ENCODE measurements at places on chromosomes 6 and 20.

GRCh38 chr6:56246881-56247653, at the start of gene COL21A1:
COL21A1 (minus strand) TSS chr6:56247580; CDS start chr6:56182618, 64,962 bp downstream.
- no peak for DNase-seq

DNA sequence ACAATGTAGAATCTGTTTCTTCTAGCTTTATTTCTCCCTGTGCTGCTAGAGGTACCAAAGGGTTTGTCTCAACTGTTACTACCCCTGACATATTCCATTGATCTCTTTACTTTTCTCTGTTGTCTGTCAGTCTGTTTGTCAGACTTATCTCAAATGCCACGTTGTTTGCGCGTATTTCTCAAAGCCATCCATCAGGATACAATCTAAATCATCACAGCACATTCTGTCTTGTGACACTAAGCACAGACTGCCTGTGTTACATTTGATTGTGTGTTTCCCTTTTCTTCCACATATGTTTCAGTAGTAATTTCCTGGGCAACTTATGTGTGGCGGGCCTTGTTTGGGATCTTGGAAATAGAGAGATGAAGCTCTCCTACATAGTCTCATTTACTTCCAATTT, 30.2 kb upstream of the SERINC3 start:
- no peak for DNase-seq

- DNase-seq: no peak
These were observed 604.7 kb upstream of the CITED2 start for GRCh38 chr6:139979021-139979725.

DNA sequence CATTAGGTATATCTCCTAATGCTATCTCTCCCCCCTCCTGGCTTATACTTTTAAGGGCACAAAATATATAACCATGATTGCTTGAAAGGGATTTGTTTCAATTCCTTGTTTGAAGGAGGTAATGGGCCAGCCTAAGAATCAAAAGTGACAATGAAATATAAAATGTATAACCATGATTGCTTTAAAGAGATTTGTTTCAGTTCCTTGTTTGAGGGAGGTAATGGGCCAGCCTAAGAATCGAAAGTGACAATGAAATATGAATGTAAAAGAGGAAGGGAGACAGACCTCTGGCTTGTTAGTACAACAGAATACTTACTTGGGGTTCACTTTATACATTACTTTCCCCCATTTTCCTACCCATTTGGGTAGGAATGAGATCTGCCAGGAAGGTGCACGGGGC, 55.5 kb downstream of the FOXC1 start:
- DNase-seq: no peak

DNA sequence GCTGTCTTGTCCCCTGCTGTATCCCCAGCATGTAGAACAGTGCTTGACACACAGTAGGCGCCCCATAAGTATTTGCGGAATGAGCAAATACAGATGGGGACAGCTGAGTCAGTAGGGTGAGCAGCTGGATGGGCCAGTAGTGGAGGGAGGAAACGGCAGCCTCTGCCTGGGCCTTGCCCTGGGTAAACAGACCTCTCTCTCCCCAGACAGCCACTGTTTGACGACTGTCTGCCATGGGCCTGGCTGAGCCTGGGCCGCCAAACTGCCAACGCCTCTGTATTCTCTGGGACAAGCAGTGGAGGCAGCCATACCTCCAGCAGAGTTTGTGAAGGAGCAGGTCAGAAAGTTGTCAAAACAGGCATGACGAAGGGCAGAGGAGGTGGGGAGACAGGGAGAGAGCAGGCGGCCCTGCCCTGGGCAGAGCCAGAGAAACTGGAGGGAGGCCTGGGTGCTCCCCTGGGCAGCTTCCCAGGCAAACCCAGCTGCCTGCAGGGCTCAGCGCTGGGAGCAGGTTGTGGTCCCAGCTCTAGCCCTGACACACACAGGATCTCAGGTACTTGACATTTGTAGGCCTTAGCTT, 15.2 kb downstream of the HNF4A start:
- no peak for DNase-seq

- no peak for DNase-seq
These were observed 353.9 kb downstream of the HACE1 start for GRCh38 chr6:104505838-104506237.

- no peak for DNase-seq
These were observed 95.2 kb downstream of the YTHDF1 start for GRCh38 chr20:63120808-63121090.

DNA sequence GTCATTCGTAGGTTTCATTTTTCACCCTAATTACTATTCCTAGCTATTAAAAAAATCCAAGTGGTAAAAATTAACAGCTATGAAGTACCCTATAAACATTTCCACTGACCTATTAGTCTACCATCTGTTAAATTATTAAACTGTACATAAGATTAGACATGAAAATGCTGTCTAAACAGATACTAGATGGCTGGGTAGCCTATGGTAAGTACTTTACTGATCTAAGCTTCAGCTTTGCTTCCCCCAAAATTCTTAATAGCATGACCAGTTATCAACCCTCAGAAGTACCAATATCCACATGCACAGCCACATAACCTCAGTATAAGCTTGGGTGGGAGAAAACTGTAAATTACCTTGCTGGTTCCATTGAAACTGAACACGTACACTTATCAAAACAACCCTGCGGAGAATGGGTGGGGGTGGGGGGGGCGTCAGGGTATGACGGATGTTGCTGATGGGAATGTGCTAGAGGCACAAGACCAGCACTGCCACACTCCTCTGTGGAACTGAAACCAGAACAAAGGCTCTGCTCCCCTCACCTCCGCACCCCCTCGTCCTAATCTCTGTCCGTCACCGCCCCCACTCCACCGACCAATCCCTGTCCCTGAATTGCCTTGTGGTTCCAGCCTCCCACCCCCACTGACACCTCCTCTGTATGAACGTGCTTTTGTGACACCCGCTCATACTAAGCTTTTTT, 45.3 kb downstream of the B4GALT5 start:
- DNase-seq: peak; percentile 83

- no peak for DNase-seq
These were observed 506 bp downstream of the CITED2 start for GRCh38 chr6:139373928-139374356.

DNA sequence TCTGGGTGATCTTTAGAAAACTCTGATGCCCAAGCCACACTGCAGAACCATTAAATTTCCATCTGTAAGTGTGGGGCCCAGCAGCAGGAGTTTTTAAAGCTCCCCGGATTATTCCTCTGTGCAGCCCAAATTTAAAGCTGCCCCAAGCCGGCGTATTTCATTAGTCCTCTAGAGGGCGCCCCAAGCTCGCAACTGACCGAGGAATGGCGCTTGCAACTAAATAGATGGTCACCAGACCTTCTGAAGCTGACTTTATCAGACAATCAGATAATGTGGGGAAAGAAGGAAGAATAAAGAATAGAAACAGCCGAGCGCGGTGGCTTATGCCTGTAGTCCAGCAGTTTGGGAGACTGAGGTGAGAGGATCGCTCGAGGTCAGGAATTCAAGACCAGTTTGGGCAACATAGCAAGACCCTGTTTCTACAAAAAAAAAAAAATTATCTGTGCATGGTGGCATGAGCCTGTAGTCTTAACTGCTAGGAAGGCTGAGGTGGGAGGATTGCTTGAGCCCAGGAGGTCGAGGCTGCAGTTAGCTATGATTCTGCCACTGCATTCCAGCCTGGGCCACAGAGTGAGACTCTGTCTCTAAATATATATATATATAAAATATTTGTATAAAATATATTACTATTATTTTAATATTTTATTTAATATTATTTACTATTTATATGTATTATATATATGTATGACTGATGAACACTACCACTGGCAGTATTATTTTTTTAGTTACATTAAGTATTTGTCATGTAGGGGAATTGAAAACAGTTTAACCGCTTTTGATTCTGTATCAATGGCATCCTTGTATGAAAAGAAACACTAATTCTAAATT, 56.0 kb downstream of the OTOR start:
- peak; percentile 12 for DNase-seq

GRCh38 chr6:142152746-142153145, 5.7 kb downstream of the VTA1 start:
- no peak for DNase-seq

- DNase-seq: no peak
These were observed 55.3 kb upstream of the SOX4 start for GRCh38 chr6:21538186-21538798.

DNA sequence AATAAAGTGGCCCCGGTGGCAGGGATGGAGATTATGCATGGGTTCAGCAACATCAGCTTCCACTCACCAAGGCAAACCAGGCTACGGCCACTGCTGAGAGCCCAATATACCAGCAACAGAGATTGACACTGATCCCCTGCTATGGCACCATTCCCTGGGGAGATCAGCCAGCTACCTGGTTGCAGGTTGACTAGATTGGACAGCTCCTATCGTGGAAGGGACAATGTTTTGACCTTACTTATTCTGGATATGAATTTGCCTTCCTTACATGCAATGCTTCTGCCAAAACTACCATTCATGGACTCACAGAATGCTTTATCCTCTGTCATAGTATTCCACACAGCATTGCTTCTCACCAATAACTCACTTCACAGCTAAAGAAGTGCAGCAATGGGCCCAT, 174.8 kb upstream of the TNFAIP3 start:
- no peak for DNase-seq

GRCh38 chr20:53087037-53087777, 115.0 kb downstream of the TSHZ2 start:
- no peak for DNase-seq

DNA sequence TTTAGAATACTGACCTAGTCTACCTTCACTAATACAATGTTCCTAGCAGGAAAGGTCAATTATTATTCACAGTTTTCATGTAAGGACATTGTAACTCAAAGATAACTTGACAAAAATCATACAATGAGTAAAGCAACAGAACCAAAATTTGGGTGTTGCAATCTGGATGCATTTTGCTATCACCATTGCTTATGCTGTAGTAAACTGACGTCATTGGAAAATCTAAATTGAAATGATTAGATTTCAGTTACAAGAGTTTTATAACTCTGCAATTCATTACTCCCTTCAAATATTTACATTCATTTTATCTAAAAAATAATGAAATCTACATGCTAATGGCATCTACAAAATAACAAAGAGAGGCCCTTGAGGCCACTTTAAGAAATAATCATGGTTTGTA, 147.0 kb downstream of the TENT5A start:
- no peak for DNase-seq

GRCh38 chr6:132813173-132813856, 1.1 kb upstream of the RPS12 start:
- DNase-seq: peak; percentile 56

- no peak for DNase-seq
These were observed 11.9 kb upstream of the PM20D2 start for GRCh38 chr6:89133981-89134380.

- DNase-seq: no peak
These were observed 17.3 kb upstream of the ID1 start for GRCh38 chr20:31587545-31588389.

- no peak for DNase-seq
These were observed 31.9 kb upstream of the ZNF217 start for GRCh38 chr20:53625311-53626129.

DNA sequence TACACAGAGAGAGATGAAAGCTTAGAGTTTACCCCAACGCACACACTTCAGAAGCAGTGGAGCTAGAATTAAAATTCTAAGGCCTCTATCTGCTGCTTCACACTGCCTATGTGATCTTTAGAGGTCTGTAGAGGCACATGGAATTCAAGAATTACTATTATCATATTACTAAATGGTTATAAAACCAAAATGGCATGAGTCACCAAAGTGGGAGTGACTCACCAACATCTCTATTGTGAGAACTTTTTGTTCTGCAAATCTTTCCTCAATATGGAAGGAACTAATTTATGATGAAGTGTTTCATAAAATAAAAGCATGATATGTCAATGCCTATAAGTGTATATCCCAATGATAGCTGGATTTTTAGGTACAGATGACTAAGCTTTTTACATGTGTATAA, 28.5 kb upstream of the TMEM244 start:
- DNase-seq: no peak

GRCh38 chr20:17571153-17571527, 1.3 kb downstream of the DSTN start:
- no peak for DNase-seq

GRCh38 chr6:36686668-36687513, 8.4 kb downstream of the CDKN1A start:
- DNase-seq: no peak

DNA sequence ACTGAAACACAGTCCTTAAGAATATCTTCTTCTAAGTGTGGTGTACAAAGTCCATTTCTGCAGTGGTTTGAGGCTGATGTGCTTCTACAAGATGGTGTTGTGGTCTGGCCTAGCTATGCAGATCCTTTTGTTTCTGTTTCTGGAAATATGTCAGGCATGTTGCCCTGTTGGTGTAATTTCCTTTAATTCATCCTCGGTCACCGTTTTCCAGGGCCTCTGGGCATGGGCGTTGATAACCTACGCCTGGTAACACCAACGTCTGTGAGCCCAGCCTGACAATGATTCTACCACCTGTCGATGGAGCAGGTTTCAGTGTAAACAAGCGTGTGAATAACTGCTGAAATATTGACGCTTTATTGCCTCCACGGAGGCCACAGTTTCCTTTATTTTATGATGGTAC, 33.3 kb upstream of the AFDN start:
- DNase-seq: no peak

- DNase-seq: no peak
These were observed 48.2 kb upstream of the LRRC1 start for GRCh38 chr6:53746442-53747103.

- DNase-seq: no peak
These were observed 690.7 kb downstream of the DOK5 start for GRCh38 chr20:55166063-55166462.

GRCh38 chr6:168181876-168182275, 102.9 kb upstream of the FRMD1 start:
- no peak for DNase-seq

- no peak for DNase-seq
These were observed 58.2 kb upstream of the BCLAF1 start for GRCh38 chr6:136347847-136348246.

- no peak for DNase-seq
These were observed 585.3 kb upstream of the ARID1B start for GRCh38 chr6:156191895-156192294.

GRCh38 chr20:57560554-57561355, at the start of gene PCK1:
PCK1 (plus strand) TSS chr20:57561110; CDS start chr20:57561412, 302 bp downstream.
- no peak for DNase-seq

GRCh38 chr6:109515781-109516409, 32.9 kb upstream of the ZBTB24 start:
- no peak for DNase-seq

DNA sequence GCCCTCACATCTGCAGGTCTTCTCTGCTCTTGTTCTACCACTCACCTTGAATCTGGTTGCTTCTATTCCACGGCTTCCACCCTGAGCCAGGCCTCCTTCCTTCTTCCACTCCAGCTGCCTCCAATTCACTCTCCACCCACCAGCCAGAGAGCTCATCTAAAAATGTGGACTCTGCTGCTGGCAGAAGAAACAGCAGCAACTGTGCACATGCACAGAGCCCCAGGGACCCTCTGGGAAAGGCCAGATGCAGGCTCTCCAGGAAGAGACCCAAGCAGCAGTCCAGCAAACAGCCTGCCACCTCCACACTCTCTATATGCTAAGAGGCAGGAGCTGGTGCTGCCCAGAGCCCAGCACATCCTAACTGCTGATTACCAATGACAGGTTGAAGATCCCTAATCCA, 162.6 kb upstream of the TOP1 start:
- no peak for DNase-seq

GRCh38 chr6:85923013-85923430, 280.3 kb upstream of the SYNCRIP start:
- DNase-seq: no peak
